ENCODE measurements at places on chromosomes 16 and 17.

DNA sequence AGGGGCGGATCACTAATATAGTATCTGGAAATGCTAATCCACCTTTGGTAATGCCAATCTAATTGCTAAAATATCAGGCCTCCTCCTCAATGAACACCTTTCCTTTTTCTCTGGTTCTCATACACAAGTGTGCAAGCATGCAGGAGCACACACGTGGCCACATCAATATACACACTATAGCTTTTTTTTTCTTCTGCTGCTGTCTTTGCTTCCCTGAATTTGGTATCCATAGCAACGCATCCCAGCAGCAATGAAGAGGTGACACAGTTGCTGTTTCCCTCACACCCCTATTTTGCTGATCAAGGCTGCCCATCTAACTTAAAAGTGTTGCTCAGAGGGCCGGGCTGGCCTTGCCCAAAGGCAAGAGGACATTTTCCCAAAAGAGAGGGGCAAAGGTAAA, 15.4 kb downstream of the NOG start:
- no peak for DNase-seq

DNA sequence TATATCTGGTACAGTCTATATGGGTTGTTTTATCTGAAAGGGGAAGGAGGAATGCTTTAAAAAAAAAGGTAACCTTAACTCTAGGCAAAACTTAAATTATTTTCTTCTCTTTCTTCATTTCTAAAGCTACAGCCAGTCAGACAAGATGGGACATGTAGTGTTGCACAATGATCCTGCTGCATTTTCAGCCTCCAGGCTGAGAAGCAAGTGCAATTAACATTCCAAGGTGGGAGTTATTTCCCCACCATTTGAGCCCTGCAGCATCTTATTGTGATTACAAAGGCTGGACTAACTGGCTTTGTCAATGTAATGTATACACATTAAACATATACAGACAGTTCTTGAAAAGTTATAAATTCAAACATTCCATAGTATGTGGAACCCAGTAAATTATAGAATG, 22.6 kb upstream of the NF1 start:
- no peak for DNase-seq

DNA sequence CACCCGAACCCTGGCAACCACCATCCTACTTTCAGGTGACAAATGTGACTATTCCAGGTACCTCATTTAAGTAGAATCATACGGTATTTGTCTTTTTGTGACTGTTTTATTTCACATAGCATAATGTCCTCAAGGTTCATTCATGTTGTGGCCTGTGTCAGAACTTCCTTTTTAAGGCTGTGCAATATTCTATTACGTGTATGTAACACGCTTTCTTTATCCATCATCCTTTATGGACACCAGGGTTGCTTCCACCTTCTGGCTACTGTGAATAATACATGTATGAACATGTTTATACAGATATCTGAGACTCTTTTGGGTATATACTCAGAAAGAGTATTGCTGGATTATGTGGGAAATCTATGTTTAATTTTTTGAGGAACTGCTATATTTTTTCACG, 28.7 kb upstream of the RSL1D1 start:
- DNase-seq = no peak

DNA sequence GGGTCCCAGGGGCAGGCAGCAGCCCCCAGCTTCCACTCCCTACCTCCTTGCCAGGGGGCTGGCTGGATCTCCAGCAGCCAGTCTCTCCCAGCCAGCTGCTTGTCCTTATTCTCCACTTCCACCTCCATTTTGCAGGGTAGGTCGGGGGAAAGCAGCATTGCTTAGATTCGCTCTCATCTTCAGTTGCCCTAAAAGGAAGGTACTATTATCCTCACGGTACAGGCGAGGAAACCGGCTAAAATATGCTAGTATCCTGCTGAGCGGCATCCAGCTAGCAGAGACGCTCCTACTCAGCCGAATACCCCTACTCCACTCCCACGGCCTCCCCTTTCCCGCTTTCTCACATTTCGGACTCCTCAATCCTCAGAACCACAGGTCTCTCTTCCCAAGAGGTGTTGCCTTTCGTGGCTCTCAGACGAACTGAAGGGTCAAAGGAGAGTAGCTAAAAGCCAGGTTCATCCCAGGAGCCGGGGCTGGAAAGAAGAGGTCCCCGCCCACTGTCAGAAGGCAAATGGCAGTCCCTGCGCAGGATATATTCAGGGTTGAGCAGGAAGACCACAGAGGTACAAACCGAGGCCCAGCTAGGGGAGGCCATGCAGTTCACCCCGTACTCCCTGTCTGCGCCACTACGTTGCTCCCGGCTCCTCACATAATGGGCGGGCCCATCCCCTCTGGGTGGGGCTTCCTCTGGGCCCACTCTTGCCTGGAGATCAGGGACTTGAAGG, 1.7 kb upstream of the RAB11FIP4 start:
- no peak for DNase-seq

DNA sequence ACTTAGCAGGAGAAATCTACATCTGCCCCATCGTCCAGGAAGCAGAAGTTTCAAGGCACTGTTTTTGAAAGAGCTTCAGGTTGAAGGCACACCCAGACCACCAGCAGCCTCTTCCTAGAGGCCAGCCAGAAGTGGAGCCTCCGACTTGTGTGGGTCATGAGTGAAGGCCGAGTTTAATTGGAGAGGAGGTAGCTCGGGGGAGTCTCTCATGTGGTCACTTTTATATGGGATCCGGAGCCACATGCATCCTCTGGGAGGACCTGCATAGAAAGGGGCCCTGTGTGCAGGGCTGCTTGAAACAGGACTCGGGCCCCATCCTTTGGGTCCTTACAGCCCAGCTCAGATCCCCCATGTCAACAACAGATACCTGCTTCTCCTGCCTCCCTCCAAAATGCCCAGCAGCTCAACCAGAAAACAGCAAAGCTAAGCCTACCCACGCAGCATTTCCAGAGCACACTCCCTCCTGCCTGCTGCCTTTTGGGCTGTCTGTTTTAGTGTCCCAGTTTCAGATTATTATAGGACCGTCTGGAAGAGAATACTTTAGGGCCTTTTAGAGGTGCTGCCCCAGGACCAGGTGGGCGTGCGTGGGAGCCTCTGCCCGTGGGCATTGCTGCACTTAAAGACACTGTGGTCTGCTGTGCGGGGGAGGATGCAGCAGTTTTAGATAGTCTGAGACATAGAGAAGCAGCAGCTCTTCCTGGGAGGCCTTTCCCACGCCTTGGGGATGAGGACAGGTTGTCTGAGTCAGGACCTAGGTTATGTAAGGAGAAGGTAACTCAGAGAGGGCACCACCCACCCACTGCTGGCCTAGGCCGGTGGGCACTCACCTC, 29.5 kb downstream of the MPRIP start:
- no peak for DNase-seq

- no peak for DNase-seq
Observed at GRCh38 chr16:67357561-67357960, 30.9 kb downstream of the LRRC36 start.

- no peak for DNase-seq
Observed at GRCh38 chr17:72432143-72432621, 311.4 kb downstream of the SOX9 start.

- no peak for DNase-seq
Observed at GRCh38 chr16:22348291-22348690, 26.1 kb downstream of the CDR2 start.

Data from stimulated activated CD4-positive, alpha-beta T cell treated with anti-CD3 and anti-CD28 coated beads, Interleukin-1b, Interleukin-23, amount 100 ng/mL, for 48 hours (primary cell).